ENCODE measurements at places on chromosomes 12 and 14.

DNA sequence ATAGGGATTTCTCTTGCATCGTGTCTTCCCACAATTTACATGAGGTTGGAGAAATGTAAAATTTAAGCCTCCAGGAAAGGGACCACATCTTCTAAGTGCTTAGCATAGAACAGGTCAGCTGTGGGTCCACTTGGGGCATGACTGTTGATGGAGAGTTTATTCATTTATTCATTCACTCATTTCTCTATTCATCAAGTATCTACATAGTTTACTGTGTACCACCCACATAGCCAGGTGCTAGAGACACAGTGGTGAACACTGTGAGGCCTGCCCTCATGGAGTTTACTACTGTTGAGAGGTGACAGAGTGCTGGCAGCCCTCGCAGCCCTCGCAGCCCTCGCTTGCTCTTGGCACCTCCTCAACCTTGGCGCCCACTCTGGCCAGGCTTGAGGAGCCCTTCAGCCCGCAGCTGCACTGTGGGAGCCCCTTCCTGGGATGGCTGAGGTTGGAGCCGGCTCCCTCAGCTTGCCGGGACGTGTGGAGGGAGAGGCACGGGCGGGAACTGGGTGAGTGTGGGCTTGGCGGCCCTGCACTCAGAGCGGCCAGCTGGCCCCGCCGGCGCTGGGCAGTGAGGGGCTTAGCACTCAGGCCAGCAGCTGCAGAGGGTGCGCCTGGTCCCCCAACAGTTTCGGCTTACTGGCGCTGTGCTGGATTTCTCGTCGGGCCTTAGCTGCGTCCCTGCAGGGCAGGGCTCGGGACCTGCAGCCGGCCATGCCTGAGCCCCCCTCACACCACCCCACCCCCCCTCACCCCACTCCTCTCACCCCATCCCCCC, 1.7 kb upstream of the JPH4 start:
- peak; percentile 5 for DNase-seq

DNA sequence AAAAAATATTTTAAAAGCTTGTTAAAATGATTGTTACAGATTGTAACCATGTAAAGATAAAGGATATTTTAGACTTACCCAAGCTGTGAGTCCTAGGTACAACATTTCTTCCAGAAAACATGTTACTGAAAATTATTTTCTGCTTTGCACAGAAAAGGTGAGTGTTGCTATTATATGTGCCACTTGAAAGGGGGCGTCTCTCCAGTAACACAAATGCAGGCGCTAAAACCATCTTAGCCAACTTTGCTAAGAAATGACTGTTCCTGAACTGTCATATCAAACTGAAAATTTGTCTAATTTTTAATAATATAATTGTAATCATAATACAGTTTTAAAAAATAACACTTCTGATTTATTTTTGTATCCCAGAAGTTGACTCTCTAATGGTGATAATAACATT, 75.6 kb upstream of the KRAS start:
- no peak for DNase-seq

GRCh38 chr12:130791629-130792028, 47.4 kb downstream of the STX2 start:
- DNase-seq, result no peak

GRCh38 chr12:47214771-47215170, 135.0 kb upstream of the AMIGO2 start:
- no peak for DNase-seq

- no peak for DNase-seq
These were observed 23.9 kb downstream of the MDM2 start for GRCh38 chr12:68831751-68832503.

GRCh38 chr12:97142737-97143410, 235.8 kb downstream of the NEDD1 start:
- DNase-seq, result no peak

DNA sequence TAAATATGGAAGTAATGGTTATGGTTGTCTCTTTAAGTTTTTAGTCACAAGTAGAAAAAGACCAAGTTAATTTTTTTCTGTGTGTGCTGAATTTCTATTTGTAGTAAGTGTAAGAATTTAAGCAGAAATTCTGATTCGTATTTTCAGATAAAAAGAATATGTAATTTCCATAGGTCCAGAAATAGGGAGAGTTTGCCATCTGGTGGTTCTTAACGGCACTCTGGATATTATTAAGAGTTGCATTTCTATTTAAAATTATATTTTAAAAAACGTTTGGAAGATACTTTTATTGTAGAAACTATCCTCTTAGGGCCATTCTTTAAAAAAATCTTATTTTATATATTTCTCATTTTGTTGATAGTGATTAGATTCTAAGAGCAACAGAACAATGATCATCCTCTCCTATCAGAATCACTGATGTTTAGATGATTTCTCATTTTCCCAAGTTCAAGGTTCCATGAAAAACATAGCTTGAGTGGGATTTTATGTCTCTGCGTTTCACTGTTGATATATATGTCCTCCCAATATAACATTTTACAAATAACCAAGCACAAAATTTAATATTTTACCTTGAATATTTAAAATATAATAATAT, 88.3 kb downstream of the LRRK2 start:
- DNase-seq, result no peak

DNA sequence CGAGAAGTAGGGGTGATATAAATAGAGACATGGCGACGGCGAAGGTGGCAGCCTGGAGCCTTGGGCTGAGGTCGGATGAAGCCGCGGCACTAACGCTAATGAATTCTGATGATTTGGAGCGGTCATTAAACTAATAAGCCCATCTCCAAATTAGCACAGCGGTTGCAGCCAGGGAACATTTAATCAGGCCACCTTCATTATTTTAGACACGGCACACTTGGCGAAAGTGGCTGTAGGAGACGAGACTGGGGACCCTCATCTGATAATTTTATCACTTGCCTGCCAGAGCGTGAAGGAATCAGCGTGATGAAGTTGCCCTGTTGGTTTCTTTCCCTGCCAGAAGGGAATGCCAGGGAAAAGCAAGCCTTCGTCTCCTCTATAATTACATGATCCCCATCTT, 664.3 kb upstream of the TBX3 start:
- no peak for DNase-seq

GRCh38 chr14:55130196-55130550, 1.1 kb downstream of the LGALS3 start:
- DNase-seq, result peak; percentile 48

DNA sequence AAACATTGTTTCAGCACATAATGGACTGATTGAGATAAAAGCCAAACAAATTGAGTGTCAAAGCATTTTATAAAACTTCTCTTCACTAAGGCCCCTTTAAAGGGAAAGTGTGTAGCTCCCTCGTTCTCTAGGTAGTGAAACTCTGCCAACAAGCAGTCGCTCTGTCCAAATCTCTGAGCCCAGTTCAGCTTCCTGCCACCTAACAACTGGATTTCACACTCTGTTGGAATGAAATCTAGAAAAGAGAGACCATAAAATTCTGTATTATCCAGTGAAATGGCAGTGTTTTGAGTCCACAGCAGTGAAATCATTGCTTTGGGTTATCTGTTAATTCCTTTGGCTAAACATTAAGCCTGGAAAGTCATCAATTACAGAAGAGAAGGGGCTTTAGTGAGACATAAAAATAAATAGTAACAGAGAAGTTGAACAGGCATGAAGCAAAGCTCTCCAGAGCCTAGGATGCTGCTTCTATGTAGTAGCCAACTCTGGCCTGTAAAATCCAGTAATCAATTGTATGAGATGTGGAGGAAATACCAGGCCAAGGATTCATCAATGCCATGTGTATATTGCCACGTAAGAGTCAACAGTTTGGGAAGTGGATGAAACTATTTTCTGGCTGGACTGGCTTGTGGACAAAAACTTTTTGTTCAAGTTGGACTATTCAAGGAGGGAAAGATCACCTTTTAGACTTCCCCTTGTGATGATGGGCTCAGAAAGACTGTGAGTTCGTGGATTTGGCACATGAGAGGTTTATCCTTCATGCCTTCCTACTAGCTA, 122.5 kb downstream of the WIF1 start:
- no peak for DNase-seq

DNA sequence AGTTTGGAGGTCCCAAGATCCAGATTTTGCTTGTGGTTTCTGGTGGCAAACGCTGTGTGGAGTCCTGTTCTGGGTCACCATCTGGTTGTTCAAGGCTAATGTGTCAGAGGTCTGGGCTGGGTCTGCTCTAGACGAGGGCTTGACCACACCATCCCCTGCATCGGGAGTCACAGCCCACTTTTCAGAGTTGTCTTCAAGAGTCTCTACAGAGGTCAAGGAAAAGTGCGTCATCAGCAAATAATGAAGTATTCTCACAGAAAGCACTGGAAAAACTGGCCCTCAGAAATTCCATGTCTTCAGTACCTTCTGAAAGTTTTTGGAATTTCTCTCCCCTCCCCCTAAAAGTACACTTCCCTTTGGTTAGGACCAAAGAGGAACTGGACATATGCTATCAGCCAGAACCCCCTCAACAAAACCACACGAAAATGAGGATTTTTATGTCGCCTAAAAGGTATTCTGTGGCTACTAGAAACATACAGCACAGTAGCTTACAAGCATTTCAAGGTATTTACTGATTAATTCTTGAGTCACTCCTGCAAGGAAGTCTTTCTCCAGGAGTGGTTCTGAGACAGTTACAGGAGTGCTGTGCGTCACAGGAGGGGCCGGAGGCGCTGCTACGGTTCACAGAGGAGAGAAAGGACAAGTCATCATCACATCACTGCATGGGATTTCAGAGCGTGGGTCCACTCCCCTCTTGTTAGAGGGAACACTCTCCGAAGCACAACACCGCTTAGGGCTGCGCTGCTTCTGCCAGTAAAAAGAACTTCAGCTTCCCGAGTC, 35.4 kb downstream of the RAD52 start:
- no peak for DNase-seq

DNA sequence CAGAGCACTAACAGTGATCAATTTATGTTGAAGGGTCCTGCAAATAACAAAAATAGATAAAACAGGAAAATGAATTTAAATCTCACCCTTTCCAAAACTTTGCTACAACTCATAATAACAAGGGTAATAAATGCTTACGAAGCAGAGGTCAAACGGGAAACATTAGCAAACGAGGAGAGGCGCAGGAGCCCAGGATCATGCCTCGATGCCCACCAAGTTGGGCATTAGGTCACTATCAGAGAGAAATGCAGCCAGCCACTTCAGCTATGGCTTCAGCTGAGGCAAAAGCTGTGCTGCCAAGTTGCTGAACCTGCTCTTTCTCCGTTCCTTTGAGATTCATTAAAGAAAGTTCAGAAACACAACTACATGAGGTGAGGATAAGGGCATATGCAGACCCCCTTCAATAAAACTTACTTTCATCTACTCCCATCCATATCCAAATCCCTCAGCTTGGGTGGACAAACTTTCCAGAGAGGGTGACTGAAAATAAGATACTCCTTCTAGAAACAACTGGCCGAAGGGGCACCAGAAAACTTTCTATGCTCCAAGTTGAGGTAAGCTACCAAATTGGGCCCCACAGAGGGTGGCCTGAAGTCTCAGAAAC, 7.9 kb downstream of the NKX2-1 start:
- DNase-seq, result no peak

DNA sequence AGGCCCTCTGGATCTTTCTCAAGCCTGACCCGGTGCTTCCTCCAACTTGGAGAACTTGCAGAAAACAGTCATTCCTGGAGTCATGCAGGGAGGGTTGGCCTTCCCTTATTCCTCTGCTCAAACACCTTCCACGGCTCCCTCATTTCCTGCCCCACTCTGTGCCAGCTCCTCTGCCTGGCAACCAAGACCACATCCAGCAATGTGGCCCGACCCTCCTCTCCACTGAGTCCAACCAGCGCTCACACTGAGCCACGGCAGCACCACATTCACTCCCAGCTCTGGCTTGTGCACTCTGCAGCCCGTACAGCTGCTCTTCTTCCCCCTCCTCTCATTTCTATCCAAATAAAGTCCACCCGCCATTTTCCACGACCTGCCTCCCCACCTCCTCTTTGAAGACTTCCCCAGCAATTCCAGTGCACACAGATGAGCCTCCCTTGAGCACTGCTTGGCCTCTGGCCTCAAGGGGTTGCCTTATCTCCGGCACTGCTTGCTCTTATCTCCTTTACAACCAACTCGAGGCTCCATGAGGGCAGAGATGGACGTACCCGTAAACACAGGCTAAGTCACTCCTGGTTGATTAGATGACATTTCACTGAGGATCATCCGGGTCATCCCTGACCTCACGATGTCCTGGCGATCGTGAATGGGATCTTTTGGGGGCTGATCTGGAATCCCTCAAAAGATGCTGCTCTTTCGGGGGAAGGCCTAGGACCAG, 5.4 kb downstream of the PGF start:
- DNase-seq, result no peak

DNA sequence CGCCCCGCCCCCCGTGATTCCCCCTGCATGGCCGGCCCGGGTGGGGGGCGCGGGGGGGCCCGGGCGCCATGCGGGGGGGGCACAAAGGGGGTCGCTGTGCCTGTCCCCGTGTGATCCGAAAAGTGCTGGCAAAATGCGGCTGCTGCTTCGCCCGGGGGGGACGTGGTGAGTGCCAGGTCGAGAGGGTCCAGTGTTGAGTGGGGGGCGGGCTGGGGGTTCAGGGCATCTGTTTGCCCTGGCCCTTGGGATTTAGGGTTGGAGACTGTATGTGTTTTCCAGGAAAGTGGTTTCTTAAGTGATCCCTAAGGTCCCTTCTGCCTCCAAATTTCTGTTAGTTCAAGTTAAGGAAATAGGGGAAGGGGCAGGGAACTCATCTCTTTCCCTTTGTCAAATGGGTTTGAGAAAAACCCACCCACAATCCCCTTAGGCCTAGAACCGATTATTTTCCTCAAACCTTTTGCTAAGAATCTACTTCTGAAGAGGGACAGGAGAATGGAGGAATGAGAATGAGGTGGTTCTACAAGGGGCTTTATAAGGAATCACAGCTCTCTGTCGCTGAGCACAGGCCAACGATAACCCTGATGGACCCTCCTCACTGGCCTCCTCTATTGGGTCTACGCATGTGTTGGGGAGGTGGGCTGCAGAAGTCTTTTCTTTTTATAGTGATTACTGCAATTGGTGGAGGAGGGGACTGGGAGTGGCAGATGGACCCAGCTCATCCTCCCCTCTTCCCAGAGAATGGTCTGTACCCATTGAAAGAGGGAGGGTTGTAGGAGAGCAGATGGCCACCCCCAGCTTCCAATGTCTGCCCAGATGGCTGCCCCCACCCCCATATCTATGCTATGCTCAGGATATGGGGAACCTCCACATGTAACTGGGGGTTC, 834 bp downstream of the ARHGEF25 start:
- no peak for DNase-seq

- DNase-seq, result peak; percentile 41
These were observed 443 bp downstream of the MAGOHB start for GRCh38 chr12:10612984-10613348.

- DNase-seq, result no peak
These were observed 264.2 kb downstream of the TMEM132C start for GRCh38 chr12:128531170-128531569.

Measured in kidney (tissue), 22 donors.